ENCODE measurements at places on chromosomes 13 and 19.
A peak's percentile ranks its signal among the peaks of the same experiment; 100 is the strongest.

GRCh38 chr13:35557475-35557874, 81.0 kb upstream of the MAB21L1 start:
- no peak for DNase-seq

GRCh38 chr19:38291855-38292254, 12.2 kb upstream of the C19orf33 start:
- DNase-seq: no peak

- no peak for DNase-seq
Measured at GRCh38 chr13:80263745-80264513, 77.0 kb downstream of the SPRY2 start.

DNA sequence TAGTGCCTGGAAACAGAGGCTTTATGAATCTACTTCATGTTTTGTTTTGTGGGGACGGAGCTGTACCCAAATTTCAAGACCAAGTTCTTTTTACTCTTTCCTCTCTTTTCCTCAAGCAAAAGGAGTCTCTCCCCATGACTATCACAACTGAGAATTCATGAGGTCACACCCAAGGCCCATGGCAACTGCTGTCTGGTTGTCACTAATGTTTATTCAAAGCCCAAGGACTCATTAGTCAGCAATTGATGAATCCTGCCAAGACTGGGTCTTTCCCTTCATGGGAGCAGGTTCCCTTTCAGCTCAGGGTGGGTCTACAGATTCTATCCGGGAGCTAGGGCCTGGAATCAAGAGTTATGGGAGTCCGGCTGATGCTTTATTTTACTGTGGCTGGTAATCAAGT, 441.5 kb upstream of the PCDH20 start:
- DNase-seq: no peak

GRCh38 chr19:19661141-19661674, 2.3 kb downstream of the ATP13A1 start:
- no peak for DNase-seq

GRCh38 chr19:17406046-17406886, 836 bp upstream of the BST2 start:
- peak; percentile 90 for DNase-seq

- DNase-seq: no peak
Measured at GRCh38 chr13:63843766-63844699, 2428.4 kb upstream of the PCDH20 start.

DNA sequence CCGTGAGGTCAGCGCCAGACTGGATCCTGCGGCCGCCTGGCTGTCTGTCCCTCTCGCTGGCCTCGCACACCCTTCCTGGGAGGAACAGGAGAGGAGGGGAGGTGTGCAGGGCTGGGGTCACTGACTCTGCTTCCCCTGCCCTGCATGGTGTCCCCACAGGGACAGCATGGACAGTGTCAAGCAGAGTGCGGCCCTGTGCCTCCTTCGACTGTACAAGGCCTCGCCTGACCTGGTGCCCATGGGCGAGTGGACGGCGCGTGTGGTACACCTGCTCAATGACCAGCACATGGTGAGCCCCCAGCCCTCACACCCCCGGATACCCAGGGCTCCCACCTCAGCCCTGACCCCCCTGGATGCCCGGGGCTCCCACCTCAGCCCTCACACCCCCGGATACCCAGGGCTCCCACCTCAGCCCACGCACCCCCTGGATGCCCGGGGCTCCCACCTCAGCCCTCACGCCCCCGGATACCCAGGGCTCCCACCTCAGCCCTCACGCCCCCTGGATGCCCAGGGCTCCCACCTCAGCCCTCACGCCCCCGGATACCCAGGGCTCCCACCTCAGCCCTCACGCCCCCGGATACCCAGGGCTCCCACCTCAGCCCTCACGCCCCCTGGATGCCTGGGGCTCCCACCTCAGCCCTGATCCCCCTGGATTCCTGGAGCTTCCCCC, 21.2 kb downstream of the FUZ start:
- no peak for DNase-seq

GRCh38 chr13:110571896-110572777, 10.6 kb upstream of the RAB20 start:
- DNase-seq: no peak

DNA sequence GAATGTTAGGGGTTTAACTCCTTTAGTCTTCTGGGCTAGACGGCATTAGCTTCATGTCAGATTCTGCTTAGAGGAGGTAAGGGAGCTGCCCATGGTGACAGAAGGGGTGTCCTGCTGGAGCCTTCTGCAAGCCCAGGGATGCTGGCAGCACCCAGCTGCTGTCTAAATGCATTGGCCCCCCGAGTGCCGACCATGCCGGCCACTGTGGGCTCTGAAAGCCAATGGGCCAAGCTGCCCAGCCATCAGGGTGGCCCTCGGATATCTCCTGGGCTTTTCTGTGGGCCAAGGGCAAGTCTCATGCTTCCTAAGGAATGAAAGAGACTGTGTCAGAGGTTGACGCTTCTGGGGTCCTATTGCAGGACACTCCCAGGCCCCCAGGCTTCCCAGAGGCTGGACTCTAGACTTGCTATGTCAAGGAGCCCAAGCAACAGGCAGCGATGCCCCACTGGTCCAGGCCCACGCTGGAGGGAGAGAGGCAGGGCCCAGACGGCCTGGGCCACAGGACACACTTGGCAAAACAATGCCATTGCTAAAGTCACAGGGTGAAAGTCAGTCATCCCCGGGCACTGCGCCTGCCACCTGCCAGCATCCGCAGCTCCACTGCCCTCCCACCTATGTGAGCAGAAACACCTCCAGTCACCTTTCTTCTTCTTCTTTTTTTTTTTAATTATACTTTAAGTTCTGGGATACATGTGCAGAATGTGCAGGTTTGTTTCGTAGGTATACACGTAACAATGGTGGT, 160.2 kb upstream of the GPR12 start:
- DNase-seq: no peak

GRCh38 chr19:49338691-49339300, 3.6 kb downstream of the CD37 start:
- no peak for DNase-seq

GRCh38 chr19:53977991-53978731, 13.3 kb upstream of the CACNG6 start:
- peak; percentile 96 for DNase-seq

DNA sequence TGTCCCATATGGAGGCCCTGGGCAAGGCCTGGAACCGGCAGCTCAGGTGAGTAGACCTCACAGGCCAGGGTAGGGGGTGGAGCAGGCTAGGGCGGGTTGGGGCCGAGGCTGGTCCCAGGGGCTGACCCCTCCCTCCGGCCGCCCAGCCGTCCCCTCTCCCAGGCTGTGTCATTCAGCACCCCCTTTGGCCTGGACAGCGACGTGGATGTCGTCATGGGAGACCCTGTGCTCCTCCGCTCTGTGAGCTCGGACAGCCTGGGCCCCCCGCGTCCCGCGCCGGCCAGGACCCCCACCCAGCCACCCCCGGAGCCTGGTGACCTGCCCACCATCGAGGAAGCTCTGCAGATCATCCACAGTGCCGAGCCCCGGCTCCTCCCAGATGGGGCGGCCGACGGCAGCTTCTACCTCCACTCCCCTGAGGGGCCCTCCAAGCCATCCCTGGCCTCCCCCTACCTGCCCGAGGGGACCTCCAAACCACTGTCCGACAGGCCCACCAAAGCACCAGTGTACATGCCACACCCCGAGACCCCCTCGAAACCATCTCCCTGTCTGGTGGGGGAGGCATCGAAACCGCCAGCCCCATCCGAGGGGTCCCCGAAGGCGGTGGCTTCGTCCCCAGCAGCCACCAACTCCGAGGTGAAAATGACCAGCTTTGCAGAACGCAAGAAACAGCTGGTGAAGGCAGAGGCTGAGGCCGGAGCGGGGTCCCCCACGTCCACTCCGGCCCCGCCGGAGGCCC, 16.0 kb downstream of the CAMSAP3 start:
- DNase-seq: no peak

DNA sequence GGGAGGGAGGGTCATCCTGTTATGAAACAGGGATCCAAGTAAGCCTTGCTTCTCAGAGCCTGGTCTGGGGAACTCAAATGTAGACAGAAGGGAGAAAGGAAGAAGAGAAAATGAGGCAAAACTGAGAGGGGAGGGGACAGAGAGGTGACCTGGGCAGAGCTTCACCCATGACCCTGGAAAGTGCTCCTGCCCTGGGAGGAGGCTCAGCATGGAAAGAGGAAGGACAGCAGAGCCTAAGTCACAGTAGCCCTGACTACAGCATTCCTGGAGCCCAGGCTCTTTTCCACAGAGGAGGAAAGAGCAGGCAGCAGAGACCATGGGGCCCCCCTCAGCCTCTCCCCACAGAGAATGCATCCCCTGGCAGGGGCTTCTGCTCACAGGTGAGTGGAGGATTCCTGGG, at the start of gene CEACAM3:
TSS of gene CEACAM3 (plus strand) at position 226 of the 400 bp plus-strand sequence. CDS start at position 317, 91 bp downstream.
- DNase-seq: no peak

- no peak for DNase-seq
Measured at GRCh38 chr19:33467851-33468250, 53.7 kb downstream of the PEPD start.

DNA sequence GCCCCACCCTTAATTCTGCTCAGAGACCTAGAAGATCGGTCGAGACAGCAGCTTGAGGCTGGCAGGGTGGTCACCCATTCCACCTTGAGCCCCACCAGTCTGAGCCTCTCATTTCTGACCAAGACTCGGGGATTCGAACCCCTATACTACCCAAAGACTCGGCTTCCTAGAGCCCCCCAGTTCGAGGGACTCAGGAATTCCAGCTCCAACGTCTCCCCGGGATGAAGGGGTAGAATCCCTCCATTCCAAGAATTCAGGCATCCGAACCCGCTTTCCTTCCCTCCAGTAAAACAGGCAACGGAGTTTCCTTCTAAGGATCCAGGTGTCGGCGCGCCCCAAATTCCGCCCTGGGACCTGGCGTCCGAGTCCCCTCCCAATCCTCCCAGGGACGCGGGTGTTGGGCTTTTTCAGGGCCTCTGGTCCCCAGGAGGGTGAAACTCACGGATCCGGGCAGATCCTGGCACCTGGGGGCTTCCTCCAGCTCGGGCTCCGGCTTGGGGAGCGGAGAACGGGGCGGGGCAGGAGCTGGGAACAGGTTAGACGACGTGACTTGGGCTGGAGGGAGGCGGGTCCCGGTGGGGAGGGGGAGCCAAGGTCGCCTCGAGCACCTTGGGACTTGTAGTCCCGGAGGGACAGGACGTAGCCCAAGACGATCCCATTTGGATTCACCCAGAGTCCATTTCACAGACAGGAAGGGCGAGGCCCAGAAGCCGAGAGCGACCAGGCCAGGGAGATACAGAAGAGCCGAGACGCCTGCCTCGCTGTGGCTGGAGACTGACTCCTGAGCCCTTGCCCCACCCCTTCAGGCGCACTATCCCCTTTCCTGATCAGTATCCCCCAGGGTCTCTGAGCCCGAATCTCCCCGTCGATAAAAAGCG, at the start of gene PPP1R13L:
TSS of gene PPP1R13L (minus strand) at position 513 of the 878 bp plus-strand sequence. CDS start 6,751 bp downstream, outside the sequence.
- DNase-seq: peak; percentile 82

GRCh38 chr13:93249364-93250306, 23.0 kb downstream of the GPC6 start:
- peak; percentile 94 for DNase-seq

- DNase-seq: peak; percentile 70
Measured at GRCh38 chr19:6800991-6801484, 28.5 kb downstream of the VAV1 start.

- no peak for DNase-seq
Measured at GRCh38 chr13:101982903-101983302, 418.9 kb downstream of the FGF14 start.

GRCh38 chr19:33868788-33869412, 72.2 kb downstream of the KCTD15 start:
- DNase-seq: no peak

GRCh38 chr13:90287521-90287920, 1060.0 kb upstream of the MIR17HG start:
- no peak for DNase-seq

GRCh38 chr13:56528040-56528790, 612.5 kb upstream of the PRR20A start:
- no peak for DNase-seq

DNA sequence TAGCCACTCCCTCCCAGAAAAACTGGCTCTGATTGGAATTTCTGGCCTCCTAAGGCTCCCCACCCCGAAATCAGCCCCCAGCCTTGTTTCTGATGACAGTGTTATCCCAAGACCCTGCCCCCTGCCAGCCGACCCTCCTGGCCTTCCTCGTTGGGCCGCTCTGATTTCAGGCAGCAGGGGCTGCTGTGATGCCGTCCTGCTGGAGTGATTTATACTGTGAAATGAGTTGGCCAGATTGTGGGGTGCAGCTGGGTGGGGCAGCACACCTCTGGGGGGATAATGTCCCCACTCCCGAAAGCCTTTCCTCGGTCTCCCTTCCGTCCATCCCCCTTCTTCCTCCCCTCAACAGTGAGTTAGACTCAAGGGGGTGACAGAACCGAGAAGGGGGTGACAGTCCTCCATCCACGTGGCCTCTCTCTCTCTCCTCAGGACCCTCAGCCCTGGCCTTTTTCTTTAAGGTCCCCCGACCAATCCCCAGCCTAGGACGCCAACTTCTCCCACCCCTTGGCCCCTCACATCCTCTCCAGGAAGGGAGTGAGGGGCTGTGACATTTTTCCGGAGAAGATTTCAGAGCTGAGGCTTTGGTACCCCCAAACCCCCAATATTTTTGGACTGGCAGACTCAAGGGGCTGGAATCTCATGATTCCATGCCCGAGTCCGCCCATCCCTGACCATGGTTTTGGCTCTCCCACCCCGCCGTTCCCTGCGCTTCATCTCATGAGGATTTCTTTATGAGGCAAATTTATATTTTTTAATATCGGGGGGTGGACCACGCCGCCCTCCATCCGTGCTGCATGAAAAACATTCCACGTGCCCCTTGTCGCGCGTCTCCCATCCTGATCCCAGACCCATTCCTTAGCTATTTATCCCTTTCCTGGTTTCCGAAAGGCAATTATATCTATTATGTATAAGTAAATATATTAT, 6.1 kb downstream of the FOSB start:
- DNase-seq: no peak

DNA sequence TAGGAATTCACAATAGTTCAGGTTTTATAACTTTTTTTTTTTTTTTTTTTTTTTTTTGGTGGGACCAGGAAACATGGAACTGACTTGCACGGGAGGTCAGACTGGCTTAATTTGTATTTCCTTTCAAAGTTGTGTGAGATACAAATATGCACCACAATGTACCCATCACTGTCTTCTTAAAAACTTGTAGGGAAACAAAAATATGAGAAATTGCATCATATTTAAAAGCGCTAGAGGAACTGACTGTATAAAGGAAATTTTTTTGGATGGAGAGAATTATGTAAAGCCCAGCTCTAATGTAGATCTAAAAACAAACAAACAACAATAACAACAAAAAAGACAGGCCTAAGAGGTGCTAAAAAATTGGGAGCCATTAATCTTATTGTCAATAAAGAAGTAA, 246.5 kb downstream of the DCT start:
- no peak for DNase-seq

DNA sequence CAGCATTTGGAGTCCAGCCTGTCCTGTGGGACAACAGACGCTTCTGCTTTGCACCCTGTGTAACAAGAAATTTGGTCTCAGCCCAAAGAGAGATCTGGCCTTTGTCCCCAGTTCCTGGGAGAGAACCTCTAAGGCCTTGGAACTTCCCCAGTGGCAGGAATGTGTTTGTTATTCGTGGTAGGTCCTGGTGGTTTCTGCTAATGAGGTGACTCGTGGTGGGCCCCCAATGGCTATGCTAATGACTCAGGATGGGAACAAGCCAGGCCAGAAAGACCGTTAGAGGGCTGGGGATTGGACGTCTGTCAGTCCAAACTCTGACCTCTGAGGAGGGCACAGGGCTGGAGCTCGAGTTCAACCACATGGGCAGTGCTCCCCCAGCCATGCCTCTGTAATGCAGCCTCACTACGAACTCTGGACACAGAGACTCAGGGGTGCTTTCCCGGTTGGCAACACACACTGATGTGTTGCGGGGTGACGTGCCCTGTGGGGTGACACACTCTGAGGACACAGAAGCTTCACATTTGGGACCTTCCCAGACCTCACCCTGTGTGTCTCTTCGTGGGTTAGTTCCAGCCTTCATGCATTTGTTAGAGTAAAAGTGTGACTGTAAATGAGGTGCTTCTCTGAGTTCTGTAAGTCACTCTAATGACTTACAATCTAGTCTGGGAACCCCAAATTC, 38.9 kb downstream of the TEX29 start:
- DNase-seq: no peak
